ENCODE measurements at places on chromosomes 4 and X. TPM values are rescaled to one million over a fixed set of nuclear protein-coding genes. Genes with fewer than 3 reads are reported as not detected.

- DNase-seq, result no peak
Measured at GRCh38 chr4:129176864-129177263, 80.9 kb downstream of the C4orf33 start.

Gene CRMP1
- total RNA-seq, result not detected

Gene NDNF
- not detected for total RNA-seq

GRCh38 chr4:87911252-87911774, 64.2 kb upstream of the SPP1 start:
- no peak for DNase-seq

GRCh38 chr4:15855804-15856475, 77.8 kb downstream of the CD38 start:
- DNase-seq, result no peak

- no peak for DNase-seq
Measured at GRCh38 chr4:52996261-52997131, 134.4 kb downstream of the RASL11B start.

- peak; percentile 52 for DNase-seq
Measured at GRCh38 chr4:150769248-150769647, 187.3 kb downstream of the MAB21L2 start.

Gene DAPP1
- total RNA-seq, result 60.6 TPM

GRCh38 chrX:96989830-96990571, 106.3 kb downstream of the RPA4 start:
- DNase-seq, result no peak

Gene CENPI
- 24.1 TPM for total RNA-seq

Gene GPR173
- total RNA-seq, result 0.35 TPM

DNA sequence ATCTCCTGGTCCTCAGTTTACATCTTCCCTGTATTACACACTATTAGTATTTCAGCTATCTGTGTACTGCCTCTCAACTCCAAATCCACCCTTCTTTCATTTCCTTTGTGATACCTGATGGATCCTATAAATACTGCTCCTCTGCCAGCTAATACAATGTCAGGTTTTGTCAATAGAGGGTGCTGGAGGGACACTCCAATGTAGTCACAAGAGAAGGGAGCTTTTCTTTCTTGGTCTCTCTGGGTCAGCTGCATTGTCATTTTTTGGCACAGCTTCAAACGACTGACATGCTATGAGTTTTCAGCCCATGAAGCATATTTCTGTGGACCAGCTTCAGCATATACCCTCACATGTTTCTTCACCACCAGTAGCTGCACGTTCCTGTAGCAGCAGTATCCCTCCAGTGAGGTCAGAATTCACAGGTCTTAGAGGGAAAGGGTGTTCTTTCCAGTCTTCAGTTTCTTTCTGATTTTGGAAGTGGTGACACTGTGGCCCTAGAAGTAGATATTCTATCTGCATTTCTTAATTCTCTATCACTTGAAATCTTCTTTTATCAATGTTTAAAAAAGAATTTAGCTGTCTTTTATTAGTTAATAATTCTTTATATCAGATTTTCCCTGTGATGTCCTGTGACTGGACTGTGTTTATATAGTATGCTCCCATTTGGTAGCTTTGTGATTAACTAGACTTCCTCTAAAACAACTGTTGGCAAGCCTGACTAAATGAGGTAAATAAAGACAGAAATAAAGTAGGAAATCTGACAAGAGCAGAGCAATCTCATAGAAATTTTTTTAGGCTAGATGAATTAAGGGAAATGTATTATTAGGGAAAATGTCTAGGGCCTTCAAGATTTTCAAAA, 60.6 kb downstream of the GABRA2 start:
- DNase-seq, result peak; percentile 60

- no peak for DNase-seq
Measured at GRCh38 chr4:137390707-137391106, 141.6 kb downstream of the PCDH18 start.

DNA sequence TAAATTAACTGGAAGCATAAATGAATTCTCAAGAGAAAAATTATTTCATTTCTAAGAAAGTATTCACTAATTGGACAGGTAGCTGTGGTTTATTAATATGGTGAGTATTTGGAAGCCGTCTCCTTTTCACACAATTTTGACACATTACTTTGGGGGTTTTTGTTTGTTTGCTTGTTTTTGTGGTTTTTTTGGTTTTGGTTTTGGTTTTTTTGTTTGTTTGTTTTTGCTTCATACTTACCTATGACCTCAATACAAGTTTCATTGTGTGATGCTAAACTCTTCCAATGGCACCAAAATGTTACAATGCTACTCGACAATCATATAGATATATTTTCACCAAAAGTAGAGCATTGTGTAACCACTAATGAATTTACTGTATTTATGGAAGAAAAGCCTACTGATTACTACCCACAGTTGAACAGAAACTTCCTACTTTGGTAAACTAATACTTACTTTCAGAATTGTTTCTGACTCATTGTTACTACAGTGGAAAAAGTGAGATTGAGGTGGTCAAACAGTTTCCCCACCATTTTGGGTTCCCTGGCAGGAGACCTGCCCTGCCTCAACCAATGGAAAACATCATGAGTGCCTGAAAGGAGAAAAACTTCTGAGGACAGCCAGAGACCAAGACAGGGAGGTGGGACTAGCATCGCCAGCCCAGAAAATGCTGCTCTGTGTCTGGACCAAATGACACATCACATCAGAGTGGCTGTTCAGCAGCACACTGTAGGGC, 443.1 kb downstream of the HNRNPD start:
- no peak for DNase-seq

Gene RRH
- total RNA-seq, result 0.10 TPM

DNA sequence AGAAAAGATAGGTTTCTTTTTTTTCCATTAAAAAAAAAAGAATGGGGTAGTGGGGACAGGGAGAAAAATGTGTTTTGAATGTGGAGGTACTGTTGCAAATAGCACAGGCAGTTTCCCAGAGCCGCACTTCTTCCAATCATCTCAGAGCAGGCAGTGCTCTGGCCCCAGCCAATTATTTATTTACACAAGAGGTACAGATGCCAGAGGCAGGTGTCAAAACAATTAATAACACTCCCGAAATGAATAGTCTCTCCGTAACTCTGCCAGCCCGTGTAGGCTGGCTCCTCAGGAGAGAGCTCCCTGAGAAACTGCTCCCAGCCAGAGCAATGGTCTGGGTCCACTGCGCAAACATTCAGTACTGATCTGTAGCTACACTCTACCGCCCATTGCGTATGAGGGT, 130.8 kb upstream of the IL1RAPL2 start:
- DNase-seq, result no peak

- DNase-seq, result no peak
Measured at GRCh38 chrX:13750204-13750603, 15.7 kb downstream of the OFD1 start.

- DNase-seq, result no peak
Measured at GRCh38 chrX:79933938-79934337, 80.6 kb upstream of the TBX22 start.

DNA sequence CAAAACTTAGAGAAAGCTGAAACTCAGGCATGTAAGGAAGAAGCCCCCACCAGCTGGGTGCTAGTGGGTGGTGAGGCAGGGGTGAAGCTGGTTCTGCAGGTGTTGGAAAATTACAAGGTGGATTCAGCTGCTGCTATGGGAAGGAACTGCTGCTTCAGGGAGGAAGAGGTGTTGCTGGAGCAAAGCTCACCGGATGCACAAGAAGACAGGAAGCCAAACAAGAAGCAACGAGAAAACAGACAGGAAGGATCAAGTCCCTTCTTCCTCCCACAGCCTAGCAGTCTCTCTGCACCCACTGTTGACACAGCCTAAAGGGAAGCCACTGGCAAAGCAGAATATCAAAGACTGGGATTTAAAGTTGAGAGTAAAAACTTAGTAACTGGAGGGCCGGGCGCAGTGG, 100.2 kb upstream of the JADE1 start:
- DNase-seq, result no peak

Gene SPATA18
- 6.8 TPM for total RNA-seq

Gene GLA
- total RNA-seq, result 43.1 TPM

DNA sequence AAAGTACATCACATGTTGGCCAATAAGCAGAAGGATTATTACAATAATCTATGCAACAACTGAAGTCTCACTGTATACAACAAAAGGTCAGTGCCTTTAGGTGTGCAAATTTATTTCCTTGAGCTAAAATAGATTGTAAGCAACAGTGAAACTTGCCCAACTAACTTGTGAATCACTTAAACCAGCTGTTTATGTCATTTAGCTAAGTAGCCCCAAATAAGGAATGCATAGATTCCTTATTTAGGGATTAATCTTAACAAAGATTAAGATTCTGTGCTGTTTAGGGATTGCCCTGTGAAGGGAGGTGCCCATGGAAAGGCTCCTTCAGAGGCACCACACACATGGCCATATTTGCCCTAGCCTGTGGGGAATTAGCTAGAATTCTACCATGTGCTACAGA, 168.6 kb downstream of the MAML3 start:
- no peak for DNase-seq

Gene CT45A5
- total RNA-seq, result not detected

GRCh38 chr4:91830681-91831395, 472.9 kb upstream of the GRID2 start:
- DNase-seq, result no peak

DNA sequence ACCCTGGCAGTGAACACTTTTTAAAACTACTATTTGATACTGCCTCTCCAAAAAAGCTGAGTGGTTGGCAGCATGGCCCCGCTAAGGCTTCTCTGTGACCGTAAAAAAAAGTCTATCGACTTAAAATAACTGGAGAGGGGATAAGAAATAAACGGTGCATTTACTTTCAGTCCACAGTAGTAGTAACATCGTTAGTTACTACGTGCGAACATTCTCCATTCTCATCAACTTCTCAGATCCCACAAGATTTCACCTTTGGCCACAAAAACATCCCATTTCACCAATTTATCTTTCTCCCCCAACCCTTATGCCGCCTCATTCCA, 524 bp upstream of the EXOSC9 start:
- no peak for DNase-seq

- no peak for DNase-seq
Measured at GRCh38 chr4:14399848-14400247, 602.4 kb upstream of the CPEB2 start.

DNA sequence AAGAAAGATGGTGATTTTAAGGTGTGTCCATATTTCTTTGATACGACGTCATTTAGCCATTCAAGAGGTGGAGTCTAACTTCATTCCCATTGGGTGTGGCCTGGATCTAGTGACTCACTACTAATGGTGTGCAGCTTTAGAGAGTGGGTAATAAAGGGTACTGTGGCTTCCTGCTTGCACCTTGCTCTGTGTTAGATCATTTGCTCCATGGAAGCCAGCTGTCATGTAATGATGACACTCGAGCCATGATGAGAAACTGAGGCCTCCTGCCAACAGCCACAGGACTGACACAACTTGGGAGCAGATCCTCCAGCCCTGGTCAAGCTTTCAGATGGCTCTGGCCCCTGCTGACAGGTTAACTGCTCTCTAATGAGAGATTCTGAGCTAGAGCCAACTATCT, 82.0 kb downstream of the UNC5C start:
- no peak for DNase-seq

DNA sequence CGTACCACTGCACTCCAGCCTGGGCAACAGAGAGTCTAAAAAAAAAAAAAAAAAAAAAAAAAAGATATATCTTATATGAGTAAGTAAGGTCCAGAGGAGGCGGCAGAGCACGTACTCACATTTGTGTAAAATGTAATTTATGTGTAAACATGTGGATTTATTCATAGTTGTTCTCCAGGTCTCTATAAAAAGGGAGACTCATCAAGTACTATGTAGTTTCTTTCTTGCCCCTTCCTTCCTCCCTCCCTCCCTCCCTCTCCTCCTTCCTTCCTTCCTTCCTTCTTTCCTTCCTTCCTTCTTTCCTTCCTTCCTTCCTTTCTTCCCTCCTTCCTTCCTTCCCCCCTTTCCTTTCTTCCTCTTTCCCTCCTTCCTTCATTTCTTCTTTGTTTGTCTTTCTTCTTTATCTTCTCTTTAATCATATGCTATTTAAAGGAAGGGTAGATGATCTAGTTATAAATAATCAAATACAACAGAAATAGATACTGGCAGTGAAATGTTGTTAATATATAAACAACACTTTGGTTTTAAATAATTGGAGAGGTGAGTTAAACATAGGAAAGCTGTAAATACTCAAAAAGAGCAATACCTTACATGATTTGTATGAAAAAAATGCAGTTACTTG, 344.8 kb downstream of the ANK2 start:
- no peak for DNase-seq

DNA sequence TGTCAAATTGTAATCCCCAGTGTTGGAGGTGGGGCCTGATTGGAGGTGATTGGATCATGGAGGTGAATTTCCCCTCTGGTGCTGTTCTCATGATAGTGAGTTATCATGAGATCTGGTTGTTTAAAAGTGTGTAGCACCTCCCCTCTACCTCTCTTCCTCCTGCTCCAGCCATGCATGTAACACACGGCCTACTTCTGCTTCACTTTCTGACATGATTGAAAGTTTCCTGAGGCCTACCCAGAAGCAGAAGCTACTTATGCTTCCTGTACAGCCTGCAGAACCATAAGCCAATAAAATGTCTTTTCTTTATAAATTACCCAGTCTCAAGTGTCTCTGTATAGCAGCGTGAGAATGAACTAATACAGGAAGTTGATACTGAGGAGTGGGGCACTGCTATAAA, 61.7 kb upstream of the DDX60 start:
- DNase-seq, result no peak

GRCh38 chr4:74042681-74043080, 4.2 kb upstream of the CXCL3 start:
- no peak for DNase-seq

- no peak for DNase-seq
Measured at GRCh38 chr4:89324671-89325070, 17.1 kb upstream of the GPRIN3 start.

GRCh38 chr4:122341886-122342285, 36.9 kb upstream of the ADAD1 start:
- DNase-seq, result peak; percentile 75

DNA sequence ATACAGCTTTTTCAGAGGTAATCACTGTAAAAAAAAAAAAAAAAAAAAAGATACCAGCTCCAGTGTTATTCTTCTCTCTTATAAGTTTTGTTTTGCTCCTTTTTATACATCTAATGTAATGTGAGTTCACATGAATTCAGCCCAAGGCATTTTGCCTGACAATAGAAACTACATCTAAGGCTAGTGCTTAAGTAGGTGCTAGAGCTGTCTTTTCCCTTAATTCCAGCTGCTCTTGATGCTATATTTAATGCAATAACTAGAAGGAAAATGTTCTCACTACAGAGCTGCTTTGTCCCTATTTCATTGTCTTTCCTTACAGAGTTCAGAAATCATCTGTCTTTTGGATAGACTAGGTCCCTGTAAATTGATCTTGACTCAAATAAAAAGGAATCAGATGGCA, 150.1 kb downstream of the NAA11 start:
- DNase-seq, result no peak

GRCh38 chrX:46130247-46130646, 415.0 kb downstream of the ZNF674 start:
- no peak for DNase-seq

Gene MRFAP1
- 228 TPM for total RNA-seq

DNA sequence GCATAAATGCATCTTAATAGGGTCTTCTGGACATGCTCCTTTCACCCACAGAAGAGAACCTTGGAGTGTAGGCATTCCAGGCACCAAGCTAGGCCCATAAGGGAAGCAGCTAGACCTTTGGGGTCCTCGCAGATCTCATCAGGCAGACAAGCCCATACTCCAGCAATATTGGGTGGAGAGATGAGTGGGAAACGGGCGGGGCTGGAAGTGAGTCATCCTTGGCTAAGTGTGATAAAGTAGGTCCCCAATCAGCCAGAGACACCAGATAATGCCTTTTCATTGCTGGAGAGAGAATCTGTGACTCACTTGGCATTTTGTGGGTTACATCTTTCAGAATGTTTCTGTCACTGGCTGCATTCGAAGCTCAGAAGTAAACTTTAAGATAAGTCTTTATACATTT, 133.3 kb upstream of the MBNL3 start:
- DNase-seq, result peak; percentile 26

Gene CXCL1
- total RNA-seq, result 27.5 TPM
